ENCODE measurements at places on chromosomes 3 and 15. TPM values are rescaled to one million over a fixed set of nuclear protein-coding genes. Genes with fewer than 3 reads are reported as not detected.

DNA sequence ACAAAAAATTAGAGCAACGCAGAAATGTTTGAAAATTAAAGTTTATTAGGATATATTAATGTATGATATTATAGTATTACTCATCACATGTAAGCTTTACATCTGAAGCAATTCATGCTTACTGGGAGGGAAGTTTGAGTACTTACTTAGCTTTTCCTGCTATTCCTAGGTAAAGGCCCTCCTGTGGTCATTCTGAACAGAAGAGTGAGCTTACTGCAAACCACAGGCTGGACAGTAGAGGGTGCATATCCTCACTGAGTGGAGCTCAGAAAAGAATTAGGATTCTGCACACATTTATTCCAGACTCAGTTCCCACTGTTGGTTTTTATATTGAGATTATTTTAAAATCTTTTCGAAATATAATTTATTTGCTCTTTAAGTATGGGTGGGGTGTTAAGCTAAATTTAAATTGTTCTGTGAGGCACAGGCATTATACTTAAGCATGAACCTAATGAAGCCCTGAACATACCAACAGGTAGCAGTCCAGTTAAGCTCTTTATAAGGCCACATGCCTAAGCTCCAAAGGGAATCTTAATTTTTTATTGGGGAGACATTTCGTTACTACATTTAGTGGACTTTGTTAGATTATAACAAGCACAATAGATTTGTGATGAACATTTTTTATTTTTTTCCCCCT, 10.2 kb downstream of the MRPS22 start:
- peaks cover 25% of the 10 kb centered on the region for H3K4me1 ChIP-seq
- peaks cover 84% of the 10 kb centered on the region for H3K36me3 ChIP-seq
- no peaks in the 10 kb centered on the region for H3K27me3 ChIP-seq
- no peak overlapping the region for H3K4me3 ChIP-seq

GRCh38 chr3:20837676-20838302, 651.8 kb upstream of the SGO1 start:
- no peak overlapping the region for H3K27ac ChIP-seq
- no peaks in the 10 kb centered on the region for H3K27me3 ChIP-seq
- H3K4me1 ChIP-seq = no peaks in the 10 kb centered on the region
- DNase-seq = no peak

- no peak for DNase-seq
- no peaks in the 10 kb centered on the region for H3K27me3 ChIP-seq
- H3K4me3 ChIP-seq = no peak overlapping the region
- H3K36me3 ChIP-seq = no peaks in the 10 kb centered on the region
These were observed 16.5 kb downstream of the PLXNA1 start for GRCh38 chr3:126999383-126999782.

DNA sequence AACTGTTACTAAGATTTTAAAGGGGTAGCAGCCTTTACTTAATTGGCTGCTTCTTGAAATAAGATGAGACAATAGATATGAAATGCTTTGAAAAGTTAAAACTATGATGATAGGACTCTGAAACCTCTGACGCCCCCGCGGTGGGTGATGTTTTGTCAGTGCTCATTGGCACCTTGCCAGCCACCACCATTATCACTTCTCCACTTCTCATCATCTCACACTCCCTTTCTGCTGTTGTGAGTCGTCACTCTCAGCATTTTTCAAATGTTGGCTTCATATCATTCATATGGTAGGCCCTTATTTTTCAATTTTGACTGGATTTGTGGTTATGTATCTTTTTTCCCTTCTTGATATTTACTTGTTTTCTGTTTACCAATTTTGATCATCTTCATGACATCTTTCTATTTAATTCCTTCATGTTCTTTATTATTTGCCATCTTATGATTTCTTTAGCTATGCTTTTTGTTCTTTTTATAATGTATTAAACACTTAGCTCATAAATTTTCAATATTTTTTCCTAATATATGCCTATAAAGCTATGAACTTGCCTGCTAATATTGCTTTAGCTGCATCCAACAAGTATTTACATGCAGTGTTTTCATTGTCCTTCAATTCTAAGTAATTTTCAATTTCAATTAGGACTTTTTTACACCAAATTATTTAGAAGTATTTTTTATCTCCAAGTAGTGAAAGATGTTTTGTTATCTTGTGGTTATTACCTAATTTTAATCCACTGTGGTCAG, 30.3 kb upstream of the SKOR1 start:
- no peak for DNase-seq
- peaks cover 10% of the 10 kb centered on the region for H3K36me3 ChIP-seq
- H3K27me3 ChIP-seq = no peaks in the 10 kb centered on the region
- H3K4me3 ChIP-seq = no peak overlapping the region
- no peaks in the 10 kb centered on the region for H3K4me1 ChIP-seq

DNA sequence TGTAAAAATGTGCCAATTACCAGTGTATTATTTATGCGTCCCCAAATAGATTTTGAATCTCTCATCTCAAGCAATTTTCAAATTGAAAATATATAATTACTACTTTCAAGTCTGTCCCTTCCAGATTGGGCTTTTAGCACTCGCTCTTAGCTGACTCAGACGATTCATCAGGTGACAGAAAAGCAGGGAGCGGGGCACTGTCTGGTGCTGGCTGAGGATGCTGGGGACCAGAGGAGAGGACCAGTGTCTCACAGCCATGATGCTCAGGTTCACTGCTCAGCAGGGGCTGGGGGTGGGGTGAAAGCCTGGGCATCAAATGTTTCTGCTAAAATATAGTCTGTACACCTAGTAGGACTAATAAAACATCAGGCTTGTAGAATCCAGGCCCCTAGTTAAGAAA, 199.9 kb downstream of the GABRG3 start:
- H3K36me3 ChIP-seq = no peaks in the 10 kb centered on the region
- H3K4me1 ChIP-seq = no peaks in the 10 kb centered on the region
- H3K27ac ChIP-seq = no peak overlapping the region
- DNase-seq = no peak
- H3K4me3 ChIP-seq = no peak overlapping the region

DNA sequence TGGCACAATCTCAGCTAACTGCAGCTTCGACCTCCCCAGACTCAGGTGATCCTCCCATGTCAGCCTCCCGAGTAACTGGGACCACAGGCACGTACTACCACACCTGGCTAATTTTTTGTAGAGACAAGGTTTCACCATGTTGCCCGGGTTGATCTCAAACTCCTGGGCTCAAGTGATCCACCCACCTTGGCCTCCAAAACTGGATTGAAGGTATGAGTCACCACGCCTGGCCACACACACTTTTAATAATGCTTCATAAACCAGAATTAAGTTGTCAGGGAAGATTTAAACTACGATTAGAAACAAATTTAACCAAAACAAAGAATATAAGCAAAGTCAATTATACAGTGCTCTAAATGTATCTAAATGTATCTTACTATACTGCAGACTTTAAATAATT, 87.5 kb downstream of the LRRFIP2 start:
- peaks cover 17% of the 10 kb centered on the region for H3K36me3 ChIP-seq
- H3K27ac ChIP-seq = no peak overlapping the region
- H3K27me3 ChIP-seq = no peaks in the 10 kb centered on the region
- no peak overlapping the region for H3K4me3 ChIP-seq
- no peak for DNase-seq

DNA sequence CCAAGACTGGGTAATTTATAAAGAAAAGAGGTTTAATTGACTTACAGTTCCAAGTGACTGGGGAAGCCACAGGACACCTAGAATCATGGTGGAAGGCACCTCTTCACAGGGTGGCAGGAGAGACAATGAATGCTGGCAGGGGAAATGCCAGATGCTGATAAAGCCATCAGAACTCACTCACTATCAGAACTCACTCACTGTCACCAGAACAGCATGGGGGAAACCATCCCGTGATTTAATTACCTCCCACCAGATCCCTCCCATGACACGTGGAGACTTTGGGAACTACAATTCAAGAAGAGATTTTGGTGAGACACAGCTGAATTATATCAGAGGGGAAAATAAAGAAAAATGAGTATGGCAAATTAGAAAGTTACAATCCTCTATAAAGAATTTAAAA, 310.9 kb downstream of the BCHE start:
- no peaks in the 10 kb centered on the region for H3K36me3 ChIP-seq
- H3K4me3 ChIP-seq = no peak overlapping the region
- no peak overlapping the region for H3K27ac ChIP-seq

GRCh38 chr3:186570096-186570940, at the start of gene DNAJB11:
Gene DNAJB11 (plus strand): TSS chr3:186570720. CDS start chr3:186570898, 178 bp downstream.
- peak; percentile 98 for DNase-seq
- H3K4me3 ChIP-seq = peak within 1 kb of the TSS; percentile 89
- peaks cover 37% of the 10 kb centered on the region for H3K36me3 ChIP-seq
- no peaks in the 10 kb centered on the region for H3K27me3 ChIP-seq

GRCh38 chr15:39100106-39100660, 480.7 kb upstream of the THBS1 start:
- no peak for DNase-seq
- H3K36me3 ChIP-seq = no peaks in the 10 kb centered on the region
- no peaks in the 10 kb centered on the region for H3K4me1 ChIP-seq
- no peak overlapping the region for H3K4me3 ChIP-seq

GRCh38 chr15:38867556-38867955, 302.9 kb upstream of the RASGRP1 start:
- H3K27me3 ChIP-seq = no peaks in the 10 kb centered on the region
- H3K4me1 ChIP-seq = no peaks in the 10 kb centered on the region
- no peaks in the 10 kb centered on the region for H3K36me3 ChIP-seq
- DNase-seq = no peak

DNA sequence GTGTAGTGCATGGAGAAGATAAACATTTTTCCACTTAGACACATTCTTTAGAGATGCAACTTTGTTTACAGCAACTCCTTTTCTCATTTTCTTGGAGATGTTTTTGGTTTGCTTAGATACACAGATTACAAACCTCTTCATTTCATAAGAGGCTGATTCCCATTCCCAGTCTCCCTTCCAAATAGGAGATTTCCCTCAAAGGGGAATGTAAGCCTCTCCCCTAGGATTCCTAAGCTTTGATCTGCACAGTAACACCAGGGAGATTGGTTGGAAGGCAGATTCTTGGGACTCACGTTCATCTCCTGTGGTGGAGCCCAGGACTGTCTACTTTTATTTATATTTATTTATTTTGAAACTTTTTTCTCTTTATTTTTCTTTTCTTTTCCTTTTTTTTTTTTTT, 63.2 kb downstream of the MCTP2 start:
- H3K4me1 ChIP-seq = peaks cover 68% of the 10 kb centered on the region
- no peak overlapping the region for H3K27ac ChIP-seq
- no peak overlapping the region for H3K4me3 ChIP-seq
- peaks cover 66% of the 10 kb centered on the region for H3K36me3 ChIP-seq
- H3K27me3 ChIP-seq = no peaks in the 10 kb centered on the region
- no peak for DNase-seq

DNA sequence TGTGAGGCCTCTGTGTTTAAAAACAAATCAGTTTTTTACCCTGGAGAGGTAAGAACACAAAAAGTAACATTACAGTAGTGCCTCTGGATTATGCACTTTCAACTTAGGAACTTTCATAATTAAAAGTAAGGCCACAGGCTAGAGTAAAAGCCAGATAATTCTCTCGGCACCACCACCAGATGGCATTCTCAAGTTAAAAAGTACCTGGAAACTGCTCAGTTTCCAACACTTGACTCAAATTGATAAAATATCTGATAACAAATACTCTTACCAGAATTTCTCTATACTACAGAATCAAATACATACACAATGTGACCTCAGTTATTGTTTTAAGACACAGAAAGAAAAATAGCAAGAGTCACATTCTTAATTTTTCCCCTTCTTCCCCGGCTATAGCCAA, 19.9 kb downstream of the SPICE1 start:
- no peaks in the 10 kb centered on the region for H3K27me3 ChIP-seq
- H3K27ac ChIP-seq = no peak overlapping the region
- DNase-seq = no peak
- no peaks in the 10 kb centered on the region for H3K4me1 ChIP-seq
- H3K4me3 ChIP-seq = no peak overlapping the region

DNA sequence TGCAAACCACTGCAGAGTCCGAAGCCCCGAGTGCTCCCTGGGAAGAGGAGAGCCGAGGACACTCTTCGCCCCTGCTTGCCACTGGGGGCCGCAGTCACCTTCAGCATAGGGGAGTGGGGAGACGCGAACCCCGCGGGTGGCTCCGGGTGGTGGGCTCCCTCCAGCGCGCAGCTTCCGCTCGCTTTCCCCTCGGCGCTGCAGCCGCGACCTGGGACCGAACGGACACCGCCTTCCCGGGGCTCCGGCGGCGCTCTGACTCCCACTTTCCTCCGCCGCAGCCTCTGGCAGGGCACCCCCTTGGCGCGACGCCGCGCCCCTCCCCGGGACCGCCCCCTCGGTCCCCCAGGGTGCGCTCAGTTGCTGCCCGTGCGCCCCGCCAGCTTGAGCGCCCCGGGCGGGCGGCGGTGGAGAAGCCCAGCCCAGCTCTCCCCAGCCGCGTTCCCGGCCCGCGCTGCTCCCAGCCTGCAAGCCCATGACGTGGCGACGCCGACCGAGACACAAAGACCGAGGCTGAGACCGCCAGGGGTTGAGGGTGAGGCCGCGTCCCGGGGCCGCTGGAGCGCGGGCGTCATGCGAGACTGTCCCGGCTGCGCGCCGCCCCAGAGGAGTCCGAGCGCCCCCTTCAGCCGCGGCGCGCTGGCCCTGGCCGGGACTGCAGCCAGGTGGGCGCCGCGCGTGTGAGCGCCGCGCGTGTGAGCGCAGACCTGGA, at the start of gene MINAR1:
Gene MINAR1 (plus strand): TSS at position 701 of the 709 bp plus-strand sequence. CDS start 23,812 bp downstream, outside the sequence.
- peaks cover 62% of the 10 kb centered on the region for H3K27me3 ChIP-seq
- H3K36me3 ChIP-seq = no peaks in the 10 kb centered on the region
- H3K4me3 ChIP-seq = no peak within 1 kb of the TSS

DNA sequence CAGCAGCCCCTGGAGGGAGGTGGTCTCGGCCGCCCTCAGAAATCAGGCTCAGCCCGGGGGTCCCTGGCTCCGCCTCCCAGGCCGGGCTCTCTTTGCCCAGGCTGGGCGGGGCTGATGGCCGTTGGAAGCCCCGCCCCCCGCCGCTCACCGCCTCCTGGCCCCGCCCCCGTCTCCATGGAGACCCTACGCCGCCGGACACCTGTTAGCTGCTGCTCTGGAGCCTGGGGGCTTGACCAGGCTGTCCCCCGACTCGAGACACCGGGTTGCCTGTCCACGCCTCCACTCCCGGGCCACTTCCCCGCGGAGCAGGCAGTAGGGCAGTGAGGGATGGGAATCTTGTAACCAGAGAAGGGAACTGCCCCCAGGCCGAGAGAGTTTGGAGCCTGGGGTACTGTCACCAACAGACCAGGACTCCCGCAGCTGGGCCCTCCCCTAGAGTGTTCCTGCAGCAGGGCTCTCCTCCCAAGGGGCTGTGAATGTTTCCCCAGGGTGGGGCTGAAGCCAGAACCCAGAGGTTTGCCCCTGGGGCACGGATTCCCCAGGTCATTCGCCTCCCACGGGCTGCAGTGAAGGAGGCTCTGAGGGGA, 27.8 kb upstream of the RPL32 start:
- no peak for DNase-seq
- peaks cover 14% of the 10 kb centered on the region for H3K27me3 ChIP-seq
- no peak overlapping the region for H3K4me3 ChIP-seq
- H3K36me3 ChIP-seq = no peaks in the 10 kb centered on the region

- no peaks in the 10 kb centered on the region for H3K36me3 ChIP-seq
- H3K27me3 ChIP-seq = peaks cover 5% of the 10 kb centered on the region
- no peaks in the 10 kb centered on the region for H3K4me1 ChIP-seq
- H3K4me3 ChIP-seq = no peak overlapping the region
These were observed 363.3 kb downstream of the SLC9A9 start for GRCh38 chr3:143484846-143485512.

GRCh38 chr3:66797889-66798560, 200.1 kb upstream of the KBTBD8 start:
- no peaks in the 10 kb centered on the region for H3K4me1 ChIP-seq
- no peaks in the 10 kb centered on the region for H3K36me3 ChIP-seq
- DNase-seq = no peak
- no peak overlapping the region for H3K27ac ChIP-seq
- no peak overlapping the region for H3K4me3 ChIP-seq
- H3K27me3 ChIP-seq = peaks cover 11% of the 10 kb centered on the region

The ESYT3 gene
- total RNA-seq = 0.09 TPM

The MCTP2 gene
- 91.5 TPM for total RNA-seq

The TNFAIP8L3 gene
- total RNA-seq = 1.8 TPM

The HDC gene
- total RNA-seq = 8.7 TPM

The GOLGA6D gene
- total RNA-seq = not detected

The SLC9C1 gene
- 0.37 TPM for total RNA-seq

Measured in activated T-helper 2 cell treated with anti-CD3 and anti-CD28 coated beads, Interferon-gamma antibody, Interleukin-2, Interleukin-4, amounts not matched to agents 10 μg/mL and 5 μg/mL and 100 μg/mL, durations not matched to agents 14 hours and 24 hours and 36 hours (primary cell).